Mammary epithelial cell (primary cell): ENCODE measurements at places on chromosomes 7 and 10.

DNA sequence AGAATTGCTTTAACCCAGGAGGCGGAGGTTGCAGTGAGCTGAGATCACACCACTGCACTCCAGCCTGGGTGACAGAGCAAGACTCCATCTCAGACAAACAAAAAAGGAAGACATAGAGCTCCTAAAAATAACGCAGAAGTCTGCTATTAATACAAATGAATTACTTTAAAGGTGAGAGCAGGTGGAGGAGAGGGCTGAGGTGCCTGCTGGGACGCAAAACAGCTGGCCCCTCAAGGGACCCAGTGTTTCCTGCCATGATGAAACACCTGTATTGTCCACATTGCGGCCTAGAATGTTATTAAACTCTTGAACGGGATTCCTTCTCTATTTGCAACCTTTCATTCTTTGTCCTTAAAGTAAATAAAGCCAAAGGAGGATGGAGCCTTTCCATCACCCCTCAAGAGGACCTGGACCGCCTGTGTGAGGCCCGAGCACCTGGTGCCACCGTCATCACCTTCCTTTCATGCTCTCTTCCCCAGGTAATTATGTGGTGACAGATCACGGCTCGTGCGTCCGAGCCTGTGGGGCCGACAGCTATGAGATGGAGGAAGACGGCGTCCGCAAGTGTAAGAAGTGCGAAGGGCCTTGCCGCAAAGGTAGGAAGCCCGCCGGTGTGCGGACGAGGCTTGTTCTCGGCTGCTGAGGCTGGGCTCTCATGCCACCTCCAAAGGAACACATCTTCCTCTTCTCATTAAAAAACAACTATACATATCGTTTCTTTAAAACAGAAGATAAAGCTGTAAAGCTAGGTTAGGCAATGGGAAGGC is 136.7 kb downstream of the EGFR start:
- no peak for DNase-seq

GRCh38 chr10:128064108-128064969 is 61.9 kb downstream of the MKI67 start:
- DNase-seq, result peak; percentile 97

DNA sequence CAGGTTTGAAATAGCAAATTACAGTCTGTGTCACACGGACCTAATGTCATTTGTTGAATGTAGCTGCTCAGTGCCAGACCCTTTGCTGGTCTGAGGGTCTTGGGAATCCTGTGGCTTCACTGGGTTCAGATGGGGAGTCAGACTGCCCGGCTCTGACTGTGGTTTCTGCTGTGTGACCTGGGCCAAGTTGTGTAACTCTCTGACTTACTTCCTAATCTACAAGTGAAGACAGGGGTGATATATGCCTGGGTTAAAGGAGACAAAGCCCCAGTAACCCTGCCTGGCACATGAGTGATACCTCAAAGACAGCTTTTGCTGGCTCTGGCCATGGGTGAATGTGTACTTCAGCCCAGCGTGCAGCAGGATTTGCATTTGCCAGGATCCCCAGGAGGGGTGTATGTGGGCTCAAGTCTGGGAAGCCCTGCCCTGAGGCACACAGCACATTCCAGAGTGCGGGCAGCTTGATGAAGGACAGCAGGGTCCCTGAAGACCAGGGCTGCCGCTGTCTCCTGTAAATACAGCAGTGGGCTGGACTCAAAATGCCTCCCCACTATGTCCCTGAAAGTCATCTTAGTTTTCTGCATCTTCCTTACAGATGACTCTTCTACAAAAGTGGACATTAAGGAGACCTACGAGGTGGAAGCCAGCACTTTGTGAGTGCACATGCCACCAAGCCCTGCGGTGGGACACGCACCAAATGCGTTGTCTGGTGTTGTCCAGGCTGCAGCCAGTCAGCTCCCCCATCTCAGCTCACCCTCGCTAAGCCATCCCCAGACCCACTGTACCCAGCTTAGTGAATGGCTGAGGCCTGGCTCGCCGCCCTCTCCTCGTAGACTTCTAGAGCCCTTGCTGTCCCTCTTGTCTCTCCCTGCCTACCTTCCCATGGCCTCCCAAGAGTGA is 16.4 kb downstream of the NACAD start:
- DNase-seq, result no peak

- DNase-seq, result peak; percentile 93
Observed at GRCh38 chr7:101125989-101126650, 784 bp upstream of the SERPINE1 start.

- DNase-seq, result no peak
Observed at GRCh38 chr10:117552701-117553141, 10.2 kb downstream of the EMX2 start.

- no peak for DNase-seq
Observed at GRCh38 chr10:6979371-6979770, 399.3 kb upstream of the PRKCQ start.

GRCh38 chr10:8137726-8138125 is 83.2 kb downstream of the GATA3 start:
- no peak for DNase-seq

DNA sequence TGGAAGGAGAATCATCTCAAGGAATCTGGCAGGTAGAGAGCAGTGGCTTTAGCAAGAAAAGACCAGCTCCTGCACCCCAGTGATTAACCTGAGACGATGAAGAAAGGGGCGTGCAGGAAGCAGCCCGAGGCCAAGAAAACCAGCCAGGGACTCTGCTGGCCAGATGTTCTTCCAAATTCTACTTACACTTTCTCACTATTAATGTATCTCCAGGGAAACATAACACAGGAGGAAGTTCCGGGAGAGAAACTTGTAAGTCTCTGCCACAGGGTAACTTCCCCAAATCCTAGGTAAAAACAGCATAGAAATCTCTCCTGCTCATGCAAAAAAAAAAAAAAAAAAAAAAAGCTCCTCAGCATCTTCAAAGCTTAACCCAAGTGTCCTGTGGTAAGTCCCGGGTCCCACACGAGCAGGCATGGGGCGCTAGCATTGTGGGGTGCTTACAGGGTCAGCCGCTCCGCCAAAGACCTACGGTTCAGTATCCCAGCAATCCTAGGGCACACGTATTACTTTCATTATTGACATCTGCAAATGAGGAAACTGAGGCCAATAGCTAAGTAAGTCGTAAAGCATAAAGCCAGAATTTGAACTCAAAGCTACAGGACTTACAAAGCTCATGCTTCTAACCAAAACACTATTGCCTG is 97.2 kb upstream of the GNA12 start:
- DNase-seq, result peak; percentile 16

DNA sequence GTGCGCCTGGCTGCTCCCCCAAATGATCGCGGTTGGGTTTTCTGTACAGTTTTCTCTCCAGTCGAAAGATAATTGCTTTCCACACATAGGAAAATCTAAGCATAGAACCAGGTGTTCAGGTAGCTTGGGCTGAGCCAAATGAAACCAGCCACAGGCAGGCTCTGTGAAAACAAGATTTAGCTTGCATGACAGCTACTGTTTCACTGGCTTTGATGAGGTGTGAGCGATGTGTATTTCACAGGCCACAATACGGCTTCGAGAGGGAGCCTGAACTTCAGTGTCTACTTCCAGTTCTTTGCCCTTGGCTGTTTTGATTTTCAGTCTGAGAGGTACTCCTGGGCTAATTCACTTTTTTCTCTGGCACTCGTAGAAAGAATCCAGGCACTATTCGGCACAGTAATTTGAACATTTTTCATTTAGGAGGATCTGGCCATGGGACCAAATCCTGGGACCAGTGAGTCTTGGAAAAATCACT is 110.5 kb downstream of the JCAD start:
- peak; percentile 96 for DNase-seq

DNA sequence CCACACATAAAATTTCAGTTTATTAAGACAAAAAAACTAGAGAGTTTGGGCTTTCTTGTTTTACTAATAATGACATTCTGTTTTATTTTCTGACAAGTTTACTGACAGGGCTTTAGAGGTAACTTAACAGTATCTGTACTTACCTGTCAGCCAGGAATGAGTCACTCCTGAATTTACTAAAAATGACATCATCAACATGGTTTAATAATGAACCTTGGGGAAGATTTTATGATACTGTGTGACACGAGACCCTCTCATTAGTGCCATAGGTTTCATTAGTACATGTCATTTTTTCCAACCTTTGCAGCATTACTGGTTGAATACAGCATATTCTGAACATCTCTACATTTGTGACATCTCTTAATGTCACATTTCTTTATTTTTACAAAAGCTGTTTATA is 131.1 kb downstream of the KCND2 start:
- peak; percentile 77 for DNase-seq

DNA sequence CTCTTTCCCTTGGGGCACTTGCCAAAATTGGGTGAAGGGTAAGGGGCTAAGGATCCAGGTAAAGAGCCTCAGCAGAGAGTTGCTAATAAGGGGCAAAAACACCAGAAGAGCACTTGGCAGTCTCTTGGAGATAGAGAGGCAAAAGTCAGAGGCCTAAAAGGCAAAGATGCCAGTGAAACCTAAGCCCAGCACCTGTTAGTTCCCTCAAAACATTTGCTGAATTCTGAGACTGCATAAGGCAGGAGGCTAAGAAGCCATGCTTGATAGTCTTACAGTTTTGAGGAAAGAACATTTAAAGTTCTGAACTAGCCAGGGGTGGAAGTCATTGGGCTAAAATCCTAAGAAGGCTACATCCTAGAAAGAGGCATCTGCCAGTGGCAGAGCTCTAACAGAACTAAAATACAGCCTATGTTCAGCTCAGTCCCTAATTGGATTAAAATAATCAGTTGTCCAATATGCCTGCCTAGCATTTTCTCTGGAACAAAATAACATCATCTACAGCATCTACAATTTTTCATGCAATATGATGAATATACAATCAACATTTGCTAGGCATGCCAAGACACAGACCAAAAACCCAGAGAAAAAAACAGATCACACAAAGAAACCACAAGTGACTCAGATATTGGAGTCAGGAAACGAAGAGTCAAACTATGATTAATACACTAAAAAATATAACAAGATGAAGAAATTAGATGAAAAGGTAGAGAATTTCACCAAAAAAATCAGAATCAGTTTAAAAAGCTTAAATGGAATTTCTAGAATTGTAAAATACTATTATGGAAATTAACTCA is 7.7 kb downstream of the HTR7 start:
- DNase-seq, result peak; percentile 92

DNA sequence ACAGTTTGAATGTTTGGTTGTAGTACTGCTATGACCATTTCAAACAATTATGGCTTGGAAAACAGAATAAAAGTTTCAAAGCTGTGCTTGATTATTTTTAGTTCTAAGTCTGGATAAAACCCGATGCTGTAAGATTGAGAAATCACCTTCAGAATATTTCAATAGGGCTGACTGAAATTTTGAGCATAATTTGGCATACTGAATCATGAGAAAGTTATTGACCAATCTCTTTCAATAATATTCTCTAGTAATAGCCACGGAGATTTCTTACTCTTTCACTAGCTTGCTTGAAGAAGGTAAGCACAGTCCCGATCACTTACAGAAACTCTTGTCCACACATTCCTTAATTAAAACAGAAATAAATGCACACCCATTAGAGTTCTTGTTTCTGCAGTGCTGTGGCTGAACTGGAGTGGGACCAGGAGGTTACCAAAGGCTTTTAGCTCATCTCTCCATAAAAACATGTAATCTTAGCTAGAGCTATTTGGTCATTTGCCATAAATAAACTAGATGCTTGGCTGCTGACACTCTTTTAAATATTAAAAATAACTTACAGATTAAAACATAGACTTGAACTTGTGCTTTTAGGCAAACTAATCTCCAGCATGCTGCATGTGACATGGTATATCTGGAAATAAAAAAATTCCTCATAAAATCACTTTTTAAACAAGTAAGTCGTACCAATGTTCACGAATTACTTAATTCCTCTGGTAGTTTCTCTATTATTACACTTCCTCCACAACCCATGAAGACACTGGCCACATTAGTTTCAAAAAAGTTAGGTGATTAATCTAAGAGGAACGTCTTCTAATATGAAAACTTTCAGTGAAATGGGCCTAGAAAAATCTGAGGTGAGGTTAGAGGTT is 97.8 kb downstream of the AGMO start:
- DNase-seq, result no peak

DNA sequence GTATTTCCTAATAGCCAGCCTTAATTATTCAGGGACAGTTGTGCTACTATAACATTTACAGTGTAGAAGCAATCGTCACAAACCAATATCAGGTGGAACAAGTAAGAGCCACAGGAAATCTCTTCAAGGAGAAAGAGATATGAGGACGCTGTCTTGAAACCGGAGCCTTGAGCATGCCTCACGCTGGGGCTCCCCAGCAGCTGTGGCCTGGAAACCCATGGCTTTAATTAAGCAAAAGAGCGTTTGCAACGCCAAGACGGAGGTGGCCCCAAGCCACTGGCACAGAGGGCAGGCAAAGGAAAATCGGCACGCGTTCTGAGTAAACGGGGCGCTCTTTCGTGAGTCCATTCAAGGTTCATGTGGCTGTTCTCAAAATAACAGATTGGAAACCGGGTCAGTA is 84.4 kb downstream of the C10orf90 start:
- no peak for DNase-seq

DNA sequence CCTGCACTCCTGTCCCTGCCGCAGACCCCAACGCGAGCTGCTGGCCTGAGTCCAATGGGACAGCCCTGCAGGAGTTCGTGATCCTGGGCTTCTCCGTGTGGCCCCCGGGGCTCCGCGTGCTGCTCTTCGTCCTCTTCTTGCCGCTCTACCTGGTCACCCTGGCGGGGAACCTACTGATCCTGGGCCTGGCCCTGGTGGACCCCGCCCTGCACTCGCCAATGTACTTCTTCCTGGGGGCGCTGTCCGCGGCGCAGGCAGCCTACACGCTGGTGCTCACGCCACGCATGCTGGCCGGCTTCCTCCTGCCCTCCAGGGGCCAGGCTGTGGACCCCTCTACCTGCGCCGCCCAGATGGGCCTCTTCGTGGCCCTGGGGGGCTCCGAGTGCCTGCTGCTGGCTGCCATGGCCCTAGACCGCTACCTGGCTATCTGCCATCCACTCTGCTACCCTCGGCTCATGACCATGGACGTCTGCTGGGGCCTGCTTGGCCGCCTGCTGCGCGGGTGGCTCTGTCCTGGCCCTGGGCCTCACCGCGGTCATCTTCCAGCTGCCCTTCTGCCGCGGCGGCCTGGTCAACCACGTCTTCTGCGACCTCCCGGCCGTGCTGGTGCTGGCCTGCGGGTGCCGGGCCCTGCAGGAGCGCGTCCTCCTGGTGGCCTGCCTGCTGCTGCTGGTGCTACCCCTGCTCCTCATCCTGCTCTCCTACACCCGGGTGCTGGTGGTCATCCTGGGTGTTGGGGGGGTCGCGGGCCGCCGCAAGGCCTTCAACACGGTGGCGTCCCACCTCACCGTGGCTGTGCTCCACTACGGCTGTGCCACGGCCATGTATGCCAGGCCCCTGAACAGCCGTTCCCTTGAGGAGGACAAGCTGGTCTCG is 71.7 kb downstream of the RBAK start:
- no peak for DNase-seq
